Frontal cortex (tissue), 4 donors: ENCODE measurements at places on chromosomes 11 and 22.

DNA sequence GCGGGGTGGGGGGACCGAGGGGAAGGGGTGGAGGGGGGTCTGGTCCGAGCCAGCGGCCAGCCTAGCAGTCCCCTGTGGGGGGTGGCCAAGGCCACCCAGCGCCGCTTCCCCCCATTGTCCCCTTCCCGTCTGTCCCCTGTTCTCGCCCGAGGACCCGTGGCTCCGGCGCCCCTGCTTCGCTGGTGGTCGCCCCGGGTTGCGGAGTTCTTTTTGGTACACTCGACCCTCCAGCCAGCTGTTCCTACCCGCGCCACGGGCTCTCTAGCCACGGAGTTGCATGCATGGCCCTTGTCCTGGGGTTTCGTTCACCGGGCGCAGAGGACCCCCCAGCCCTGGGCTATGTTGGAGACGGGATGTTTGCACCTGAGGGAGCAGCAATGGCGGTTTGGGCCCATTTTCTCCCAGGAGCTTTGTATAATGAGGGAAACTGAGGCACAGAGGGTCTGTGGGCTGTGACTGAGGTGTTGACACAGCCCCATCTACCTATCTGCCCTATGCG lies 489 bp downstream of the RNF214 start:
- no peak for DNase-seq

DNA sequence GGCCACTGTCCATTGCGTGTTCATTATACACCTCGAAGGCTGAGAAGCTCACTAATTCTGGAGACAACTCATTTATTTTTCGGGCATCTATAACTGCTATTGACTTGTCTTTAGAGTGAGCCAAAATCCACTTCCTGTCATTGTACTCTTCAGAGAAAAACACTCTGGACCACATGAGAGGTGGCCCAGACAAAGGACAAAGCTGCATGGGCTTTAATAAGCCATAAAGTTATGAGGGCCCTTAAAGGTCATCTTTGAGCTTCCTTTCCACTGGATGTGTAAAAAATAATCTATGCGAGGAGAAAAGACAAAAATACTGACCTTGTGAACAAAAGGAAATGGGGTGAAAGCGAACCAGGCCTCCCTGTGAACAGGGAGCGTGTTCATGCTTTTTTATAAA lies 63.5 kb upstream of the ZC3H12C start:
- DNase-seq: no peak

DNA sequence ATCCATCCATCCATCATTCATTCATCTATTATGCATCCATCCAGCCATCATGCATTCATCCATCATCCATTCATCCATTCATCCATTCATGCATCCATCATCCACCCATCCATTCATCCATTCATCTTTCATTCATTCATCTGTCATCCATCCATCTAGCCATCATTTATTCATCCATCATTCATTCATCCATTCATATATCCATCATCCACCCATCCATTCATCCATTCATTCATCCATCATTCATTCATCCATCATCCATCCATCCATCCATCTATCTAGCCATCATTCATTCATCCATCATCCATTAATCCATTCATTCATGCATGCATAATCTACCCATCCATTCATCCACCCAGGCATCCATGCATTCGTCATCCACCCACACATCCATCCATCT lies 1450.3 kb downstream of the TBC1D22A start:
- no peak for DNase-seq

DNA sequence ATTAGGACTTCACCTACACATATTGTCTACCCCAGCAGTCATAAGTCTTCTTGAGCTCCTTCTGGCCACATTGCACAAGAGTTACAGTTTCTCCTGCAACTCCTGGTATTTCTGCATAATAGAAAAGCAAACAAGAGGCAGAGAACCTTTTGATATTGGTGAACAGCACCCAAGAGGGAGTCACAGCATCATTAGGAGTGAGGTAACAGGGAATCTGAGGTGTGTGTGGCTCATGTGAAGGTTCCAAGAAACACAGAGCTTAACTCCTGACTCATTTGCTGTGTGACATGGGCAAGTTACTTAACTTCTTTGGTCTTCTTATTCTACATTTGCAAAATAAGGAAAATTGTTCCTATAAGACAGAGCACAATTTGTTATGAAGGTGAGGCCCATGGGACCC lies 374.6 kb downstream of the INSC start:
- DNase-seq: no peak

DNA sequence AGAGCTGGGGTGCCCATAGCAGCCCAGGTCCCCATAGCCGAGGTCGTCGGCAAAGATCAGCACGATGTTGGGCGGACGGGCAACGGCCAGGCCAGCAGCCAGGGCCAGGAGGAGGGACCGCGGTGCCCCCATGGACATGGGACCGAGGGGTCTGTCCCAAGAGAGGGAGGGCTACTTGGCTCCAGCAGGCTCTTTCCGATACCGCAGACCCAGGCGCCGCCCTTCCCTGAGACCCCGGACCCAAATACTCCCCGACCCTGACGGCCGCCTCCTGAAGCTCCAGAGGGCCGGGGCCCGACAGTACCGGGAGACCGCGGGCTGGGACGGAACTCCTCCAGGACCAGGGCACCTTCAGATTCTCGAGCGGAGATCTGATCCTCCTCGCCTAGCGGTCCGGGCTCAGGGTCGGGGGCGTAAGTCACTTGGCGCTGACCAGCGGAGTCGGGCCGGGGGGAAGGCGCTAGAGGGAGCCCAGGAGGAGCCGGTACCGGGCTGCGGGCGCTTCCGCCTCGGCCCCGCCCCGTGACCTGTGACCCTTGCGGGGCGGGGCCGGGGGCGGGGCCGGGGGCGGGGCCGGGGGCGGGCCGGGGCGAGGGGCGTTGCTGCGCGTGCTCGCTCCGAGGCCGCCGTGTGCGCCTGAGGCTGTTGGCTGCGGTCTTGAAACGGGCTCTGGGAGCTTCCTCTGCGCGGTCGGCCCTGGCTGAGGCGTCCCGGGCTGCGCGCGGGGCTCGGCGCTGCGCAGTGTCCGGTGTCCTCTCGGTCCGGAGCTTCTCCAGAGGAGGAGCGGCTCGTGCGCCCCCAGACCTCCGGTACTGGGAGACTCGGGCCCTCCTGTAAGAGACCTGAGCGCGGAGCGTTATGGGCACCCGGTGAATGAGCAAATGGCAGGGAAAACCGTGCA lies at the start of gene ARSA:
Gene ARSA, minus strand, starts transcription at position 511 of the 901 bp plus-strand sequence. Its CDS starts 373 bp downstream, at position 138.
- DNase-seq: peak; percentile 90

DNA sequence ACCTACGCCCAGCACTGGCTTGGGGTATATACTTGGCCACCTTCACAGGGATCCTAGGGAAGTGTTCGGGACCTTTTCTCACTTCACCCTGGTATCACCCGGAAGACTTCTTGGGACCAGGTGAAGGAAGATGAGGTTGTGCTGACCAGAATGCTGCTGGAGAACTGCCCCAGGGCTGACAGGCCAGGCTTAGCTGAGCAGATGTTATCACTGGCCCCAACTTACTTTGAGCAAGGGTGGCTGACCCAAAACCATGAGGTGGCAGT lies 4.5 kb downstream of the FTH1 start:
- no peak for DNase-seq

DNA sequence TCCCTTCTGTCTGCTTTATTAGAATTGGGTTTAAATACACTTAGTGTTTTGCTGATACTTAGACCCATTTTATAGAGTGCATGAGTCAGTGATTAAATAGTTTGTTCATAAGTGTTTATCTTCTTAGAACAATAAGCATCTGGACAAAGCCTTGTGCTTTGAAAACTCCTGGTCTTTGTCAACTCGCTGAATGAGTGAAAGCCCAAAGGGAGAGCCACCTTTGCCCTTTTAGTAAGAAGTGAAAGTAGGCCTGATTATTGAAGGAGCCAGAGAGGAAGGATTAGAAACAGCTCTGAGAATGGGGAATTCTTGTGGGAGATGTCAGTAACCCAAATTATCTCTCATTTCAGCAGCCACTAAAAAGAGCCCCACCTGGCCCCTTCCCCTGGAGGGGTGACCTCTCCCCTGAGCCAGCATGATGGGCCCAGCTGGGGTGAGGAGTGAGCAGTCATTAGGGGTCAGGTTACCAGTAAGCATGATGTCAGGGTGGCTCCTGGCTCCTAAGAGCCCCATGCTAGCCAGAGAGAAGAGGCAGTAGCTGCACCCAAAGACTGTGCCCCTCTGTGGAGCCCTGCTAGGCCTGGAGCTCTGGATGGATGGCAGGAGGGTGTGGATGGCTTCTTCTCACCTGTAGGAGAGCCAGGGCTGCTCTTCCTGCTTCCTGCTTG lies 125.1 kb upstream of the E2F8 start:
- DNase-seq: no peak

DNA sequence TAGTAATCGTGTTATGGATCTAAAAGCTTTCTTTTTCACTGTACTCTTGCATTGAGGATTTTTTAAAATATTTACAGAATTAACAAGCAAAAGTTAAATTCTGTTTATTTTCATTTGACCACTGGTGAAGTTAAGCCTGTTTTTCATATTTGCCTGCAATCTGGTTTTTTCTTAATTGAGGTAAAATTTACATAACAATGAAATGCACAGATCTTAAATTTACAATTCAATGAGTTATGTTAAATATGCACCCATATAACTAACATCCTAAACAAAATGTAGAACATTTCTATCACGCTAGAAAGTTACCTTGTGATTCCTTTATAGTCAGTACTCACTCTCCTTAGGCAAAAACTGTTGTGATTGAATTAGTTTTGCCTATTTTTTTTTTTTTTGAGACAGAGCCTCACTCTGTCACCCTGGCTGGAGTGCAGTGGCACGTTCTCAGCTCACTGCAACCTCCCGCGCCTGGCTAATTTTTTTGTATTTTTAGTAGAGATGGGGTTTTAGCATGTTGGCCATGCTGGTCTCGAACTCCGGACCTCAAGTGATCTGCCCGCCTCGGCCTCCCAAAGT lies 54.5 kb upstream of the WEE1 start:
- DNase-seq: no peak

DNA sequence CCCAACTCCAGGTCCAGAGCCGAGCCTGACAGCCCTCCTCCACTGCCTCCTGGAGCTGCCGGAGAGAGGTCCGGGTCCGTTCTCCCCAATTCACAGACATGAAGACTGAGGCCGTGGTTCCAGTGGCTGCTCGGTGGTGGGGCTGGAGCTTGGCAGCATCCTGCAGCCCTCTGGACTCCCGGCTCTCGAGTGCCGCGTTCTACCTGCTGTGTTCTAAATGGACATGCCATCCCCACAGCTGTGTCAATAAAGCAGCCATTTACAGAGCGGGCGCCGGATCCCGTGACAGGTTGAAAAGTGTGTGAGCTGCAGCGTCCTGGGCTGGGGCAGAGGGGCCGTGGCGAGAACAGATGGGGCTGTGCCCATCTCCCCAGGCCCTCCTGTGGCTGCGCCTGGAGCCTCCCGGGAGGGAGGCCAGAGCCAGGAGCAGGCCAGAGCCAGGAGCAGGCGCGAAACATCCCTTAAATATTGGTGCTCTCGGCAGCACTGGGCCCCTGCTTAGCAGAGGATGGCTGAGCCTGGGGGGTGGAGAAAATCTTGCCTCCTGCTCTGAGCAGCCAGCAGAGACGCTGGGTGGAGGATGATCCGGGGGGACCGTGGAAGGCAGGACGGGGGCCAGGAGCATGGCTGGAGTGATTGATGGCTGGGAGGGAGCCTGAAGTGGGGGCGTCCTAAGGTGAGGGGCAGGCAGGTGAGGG lies 46.2 kb downstream of the FLRT1 start:
- DNase-seq: no peak
